ELF-1 (cell line): ENCODE measurements at places on chromosomes 1 and 21.

GRCh38 chr1:175250027-175250426 is 57.5 kb upstream of the KIAA0040 start:
- DNase-seq: no peak

DNA sequence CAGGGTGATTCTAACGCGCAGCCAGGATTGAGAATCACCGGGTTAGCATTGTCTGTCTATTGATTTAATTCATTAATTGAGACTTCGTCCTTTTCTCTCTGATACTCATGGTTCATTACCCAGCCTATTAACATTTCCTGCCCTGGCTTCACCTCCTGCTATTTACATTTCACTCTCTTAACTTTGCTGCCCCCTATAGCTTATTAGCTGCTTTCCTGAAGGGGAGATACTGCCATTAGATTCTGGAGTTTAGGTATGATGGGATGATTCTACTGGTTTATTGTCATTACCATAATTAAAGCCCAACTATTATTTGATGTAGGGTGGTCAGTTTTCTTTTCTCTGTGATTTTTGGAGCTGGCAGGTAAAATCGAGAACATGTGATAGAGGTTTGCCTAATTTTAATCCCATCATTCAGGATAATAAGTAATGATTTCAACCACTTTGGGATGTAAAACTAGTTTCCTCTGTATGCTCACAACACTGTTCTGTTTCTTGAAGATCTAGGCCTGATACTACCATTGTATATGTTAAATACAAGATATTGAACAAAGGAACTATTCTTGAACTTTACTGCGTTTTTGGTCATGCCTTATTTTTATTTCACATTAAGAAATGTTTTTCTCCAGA is 6.4 kb downstream of the PPP2R5A start:
- no peak for DNase-seq

DNA sequence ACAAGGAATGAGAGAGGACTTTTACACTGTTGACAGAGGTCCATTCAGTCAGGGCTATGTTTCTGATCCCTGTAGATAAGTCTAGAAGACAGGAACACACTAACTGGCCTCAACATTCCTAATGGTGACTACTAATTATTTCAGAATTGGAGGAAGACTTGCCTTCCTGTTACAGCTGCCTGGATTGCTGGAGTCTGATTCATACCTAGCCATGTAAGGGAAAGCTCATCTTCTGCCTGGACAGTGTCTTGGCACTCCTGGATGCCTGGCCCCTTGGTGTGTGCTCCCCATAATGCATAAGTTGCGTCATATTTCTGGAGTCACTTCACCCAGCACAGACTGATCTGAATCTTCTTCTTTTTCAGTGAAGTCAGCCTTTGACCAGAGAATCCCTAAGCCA is 326.0 kb upstream of the RUNX1 start:
- no peak for DNase-seq

GRCh38 chr1:37868466-37868865 is 9.1 kb upstream of the MTF1 start:
- DNase-seq: no peak

DNA sequence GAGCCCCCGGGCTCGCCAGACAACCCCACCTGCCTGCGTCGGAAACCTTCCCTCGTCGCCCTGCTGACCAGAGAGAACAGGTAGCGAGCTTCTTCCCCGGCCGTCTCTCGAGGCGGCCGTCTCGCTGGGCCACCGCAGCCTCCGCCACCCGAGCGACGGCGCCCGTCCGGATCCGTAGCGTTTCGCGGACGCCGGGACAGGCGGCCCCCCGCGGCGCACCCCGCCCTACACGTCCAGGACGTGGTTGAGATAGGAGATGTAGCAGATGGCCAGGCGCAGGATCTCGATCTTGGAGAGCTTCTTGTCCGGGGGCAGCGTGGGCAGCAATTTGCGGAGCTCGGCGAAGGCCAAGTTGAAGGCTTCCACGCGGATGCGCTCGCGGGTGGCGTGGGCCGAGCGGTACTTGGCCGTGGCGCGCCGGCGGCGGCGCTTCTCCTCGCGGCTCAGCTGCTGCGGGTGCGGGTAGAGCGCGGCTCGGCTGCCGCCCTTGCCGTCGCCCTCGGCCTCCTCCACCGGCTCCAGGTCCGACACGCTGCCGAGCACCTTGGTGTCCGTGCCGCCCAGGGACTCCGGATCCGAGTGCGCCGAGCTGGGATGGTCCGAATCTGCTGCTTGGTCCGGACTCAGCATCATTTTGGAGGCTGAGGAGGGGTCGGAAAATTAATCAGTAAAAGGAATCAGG is 3.0 kb downstream of the NHLH2 start:
- peak; percentile 58 for DNase-seq

- DNase-seq: no peak
These were observed 24.2 kb downstream of the IL23R start for GRCh38 chr1:67190410-67190809.

DNA sequence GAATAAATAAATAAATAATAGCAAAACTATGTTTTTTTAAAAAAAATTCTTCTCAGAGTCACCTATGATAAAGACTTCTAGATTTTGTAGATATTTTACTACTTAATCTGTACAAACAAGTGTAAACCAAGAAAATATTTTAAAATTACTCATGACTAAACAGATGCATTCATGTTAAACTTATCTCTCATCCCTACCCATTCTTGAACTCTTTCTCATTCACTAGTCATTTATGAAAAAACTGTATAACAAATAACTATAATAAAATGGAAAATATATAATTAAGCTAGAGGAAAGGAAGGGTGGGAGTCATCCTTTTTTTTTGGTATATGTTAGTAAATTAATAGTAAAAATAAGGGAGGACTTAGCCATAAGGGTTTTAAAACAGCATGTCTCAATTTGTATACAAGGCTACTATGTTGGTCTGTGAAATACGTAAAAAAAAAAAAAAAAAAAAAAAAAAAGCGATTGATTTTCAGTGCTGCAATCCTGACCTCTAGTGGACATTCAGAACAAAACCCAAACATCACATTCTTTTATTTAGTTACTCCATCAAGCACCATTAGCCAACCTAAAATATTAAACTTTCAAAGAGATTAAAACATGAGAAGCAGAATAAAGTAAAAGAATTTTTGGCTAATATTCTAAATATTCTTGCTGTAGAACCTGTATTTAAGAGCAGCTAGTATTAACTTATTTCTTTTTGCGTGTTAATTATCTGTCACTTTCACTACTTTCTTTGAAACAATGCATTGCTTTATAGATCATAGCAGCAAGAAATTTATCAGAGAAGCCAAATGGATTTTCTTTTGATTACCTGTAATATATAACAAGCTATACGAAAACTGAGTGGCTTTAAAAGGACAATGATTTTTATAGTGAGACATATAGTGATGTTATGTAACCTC is 255.8 kb upstream of the CACYBP start:
- DNase-seq: no peak

GRCh38 chr1:235703506-235703905 is 53.9 kb upstream of the GNG4 start:
- DNase-seq: no peak

DNA sequence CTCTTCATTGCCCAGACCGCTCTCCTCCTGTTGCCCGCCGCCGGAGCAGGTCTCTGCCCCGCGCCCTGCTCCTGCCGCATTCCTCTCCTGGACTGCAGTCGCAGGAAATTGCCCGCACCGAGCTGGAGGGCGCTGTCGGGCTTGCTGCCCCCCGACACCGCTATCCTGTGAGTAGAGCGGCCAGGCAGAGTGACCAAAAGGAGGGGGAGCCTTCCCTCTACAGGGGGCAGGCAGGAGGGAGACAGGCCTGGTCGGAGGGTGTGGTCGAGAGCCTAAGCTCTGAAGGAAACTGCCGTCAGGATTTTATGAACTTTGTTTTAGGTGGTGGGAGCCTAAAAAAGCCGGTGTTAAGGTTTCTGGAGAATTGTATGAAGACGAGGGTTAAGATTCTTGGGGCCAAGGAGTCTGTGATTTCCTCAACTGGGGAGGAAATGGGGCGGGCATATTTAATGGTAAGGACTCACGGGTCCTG is 517 bp downstream of the LRIG2 start:
- peak; percentile 89 for DNase-seq

- DNase-seq: no peak
These were observed 28.5 kb upstream of the USP24 start for GRCh38 chr1:55243655-55244054.

- no peak for DNase-seq
These were observed 109.5 kb upstream of the ADAR start for GRCh38 chr1:154717528-154717924.

- DNase-seq: no peak
These were observed 61.9 kb downstream of the NIBAN1 start for GRCh38 chr1:184912392-184912791.

GRCh38 chr1:93614986-93615581 is 66.6 kb downstream of the BCAR3 start:
- no peak for DNase-seq

DNA sequence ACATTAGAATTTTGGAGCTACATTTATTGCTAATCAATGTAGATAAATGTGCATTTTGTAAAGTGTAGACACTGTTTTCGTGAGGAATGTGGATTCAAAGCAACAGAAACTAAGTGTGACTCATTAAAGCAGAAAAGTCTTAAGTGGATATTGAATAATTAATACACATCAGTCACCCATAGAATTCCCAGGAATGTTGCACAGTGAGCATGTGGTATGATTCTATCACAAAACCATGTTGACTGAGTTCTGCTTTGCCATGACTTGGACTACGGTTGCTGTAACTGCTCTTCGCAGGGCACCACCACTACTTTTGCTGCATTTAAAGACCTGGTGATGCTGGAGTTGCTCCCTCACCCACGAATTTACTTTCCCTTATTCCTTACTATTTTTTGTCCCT is 471.8 kb downstream of the KCNT2 start:
- DNase-seq: no peak

DNA sequence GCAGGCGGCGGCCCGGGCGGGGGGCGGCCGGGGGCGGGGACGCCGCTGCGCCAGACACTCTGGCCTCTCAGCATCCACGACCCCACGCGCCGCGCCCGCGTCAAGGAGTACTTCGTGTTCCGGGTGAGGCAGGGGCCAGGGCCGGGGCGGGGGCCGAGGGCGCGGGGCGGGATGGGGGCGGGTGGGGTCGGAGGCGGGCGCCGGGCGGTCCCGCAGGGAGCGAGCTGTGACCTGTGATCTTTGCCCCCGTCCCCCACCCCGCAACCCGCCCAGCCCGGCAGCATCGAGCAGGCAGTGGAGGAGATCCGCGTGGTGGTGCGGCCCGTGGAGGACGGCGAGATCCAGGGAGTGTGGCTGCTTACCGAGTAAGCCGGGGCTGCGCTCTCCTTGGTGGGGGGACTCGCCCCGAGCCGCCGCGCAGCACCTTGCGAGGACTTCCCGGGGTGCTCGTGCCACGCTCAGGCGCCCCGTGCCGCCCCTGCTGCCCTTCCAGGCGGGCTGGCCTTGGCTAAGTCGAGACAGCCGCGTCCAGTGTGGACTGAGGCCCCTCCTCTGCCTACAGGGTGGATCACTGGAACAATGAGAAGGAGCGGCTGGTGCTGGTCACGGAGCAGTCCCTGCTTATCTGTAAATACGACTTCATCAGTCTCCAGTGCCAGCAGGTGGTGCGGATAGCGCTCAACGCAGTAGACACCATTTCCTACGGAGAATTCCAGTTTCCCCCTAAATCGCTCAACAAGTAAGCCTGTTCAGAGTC is 514 bp downstream of the TPRG1L start:
- DNase-seq: peak; percentile 61

DNA sequence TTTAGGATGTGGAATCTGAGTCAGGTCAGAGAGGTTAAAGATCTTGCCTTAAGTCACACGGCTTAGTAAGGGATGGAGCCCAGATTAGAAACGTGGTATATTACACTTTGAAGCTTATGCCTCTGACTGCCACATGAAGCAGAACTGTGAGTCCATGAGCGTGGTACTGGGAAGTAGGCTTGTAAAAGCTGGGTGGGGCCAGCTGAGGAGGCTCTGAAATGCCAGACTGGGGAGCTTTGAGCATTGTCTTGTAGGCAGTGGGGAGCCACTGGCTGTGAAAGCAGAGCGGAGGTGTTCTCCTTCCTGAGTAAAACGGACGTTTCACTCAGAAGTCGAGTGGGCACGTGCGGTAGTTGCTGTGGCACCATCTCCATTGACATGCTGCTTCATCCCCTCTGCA is 72.6 kb upstream of the USP24 start:
- DNase-seq: no peak

DNA sequence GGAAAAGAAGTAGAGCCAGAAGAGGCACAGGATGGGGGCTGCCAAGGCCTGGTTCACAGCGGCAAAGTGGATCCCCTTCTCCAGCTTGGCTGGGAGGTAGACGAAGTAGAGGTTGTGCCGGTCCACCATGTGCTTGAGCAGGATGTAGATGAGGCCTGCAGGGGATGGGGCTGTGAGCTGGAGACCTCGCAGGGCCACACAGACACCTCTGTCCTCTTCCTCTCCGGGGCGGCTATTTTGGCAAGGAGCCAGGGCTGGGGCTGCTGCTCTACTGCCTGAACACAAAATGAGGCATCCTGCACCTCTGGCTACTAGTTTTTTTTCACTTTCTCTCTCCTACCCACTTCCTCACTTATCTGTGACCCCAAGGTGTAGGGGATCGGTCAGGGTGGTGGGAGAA is 32.3 kb downstream of the TMEM63A start:
- DNase-seq: no peak

DNA sequence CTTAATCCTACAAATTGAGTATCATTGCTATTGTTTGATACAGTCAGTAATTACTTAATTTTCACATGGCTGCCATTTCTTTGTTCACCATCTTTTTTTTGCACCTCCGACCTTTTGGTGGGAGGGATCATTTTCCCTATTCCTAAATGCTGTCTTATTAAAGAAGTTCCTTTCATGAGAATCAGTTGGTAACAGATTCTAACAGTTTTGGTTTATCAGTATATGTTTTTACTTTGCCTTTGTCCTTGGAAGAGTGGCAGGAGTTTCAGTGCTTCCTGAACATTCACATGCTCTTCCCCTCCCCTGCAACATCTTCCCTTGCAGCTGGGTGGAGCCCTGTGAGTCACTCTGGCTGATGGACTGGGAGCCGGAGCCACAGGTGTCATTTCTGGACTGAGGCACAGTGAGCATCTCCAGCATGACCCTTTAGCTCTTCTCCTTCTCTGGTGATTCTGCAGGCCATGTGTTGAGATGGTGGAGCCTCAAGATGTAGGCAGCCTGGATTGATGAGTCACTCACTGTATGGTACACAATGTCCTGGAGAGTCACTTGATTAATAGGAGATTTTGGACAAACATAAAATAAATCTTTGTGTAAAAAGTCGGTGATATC is 217.7 kb downstream of the URB2 start:
- DNase-seq: no peak

GRCh38 chr1:240797050-240797449 is 185.1 kb upstream of the GREM2 start:
- no peak for DNase-seq

- DNase-seq: no peak
These were observed 129.8 kb upstream of the SAMSN1 start for GRCh38 chr21:14675774-14676530.

DNA sequence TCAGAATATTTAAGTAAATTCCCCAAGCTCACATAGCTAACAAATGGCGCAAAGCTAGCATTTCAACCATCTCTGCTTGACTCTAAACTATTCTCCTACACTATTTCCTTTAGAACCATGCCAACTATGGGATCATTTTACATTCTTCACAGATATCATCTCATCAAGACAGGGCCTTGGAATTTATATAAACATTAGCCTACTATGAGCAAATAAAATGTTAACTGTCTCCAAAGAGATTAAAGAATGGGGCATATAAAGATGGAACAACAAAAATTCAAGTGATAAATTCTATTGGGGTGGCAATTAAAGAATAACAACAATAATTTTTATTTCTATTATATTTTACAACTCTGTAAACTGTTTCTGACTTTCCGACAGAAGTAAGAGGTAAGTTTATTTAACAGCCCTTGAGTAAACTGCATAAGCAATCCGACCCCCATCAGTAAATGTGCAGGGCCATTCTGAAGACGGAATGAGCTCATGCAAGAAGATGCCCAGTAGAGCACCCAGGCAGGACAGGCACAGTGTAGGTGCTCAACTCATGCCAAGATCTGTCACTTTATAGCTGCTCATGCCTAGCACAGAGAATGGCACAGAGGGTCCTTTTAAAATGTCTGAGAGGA is 261.9 kb downstream of the VAV3 start:
- no peak for DNase-seq
